ENCODE measurements at places on chromosomes 6 and 20.

- DNase-seq = no peak
Observed at GRCh38 chr20:59920944-59921343, 12.5 kb downstream of the SYCP2 start.

GRCh38 chr6:35181933-35182612 is 31.7 kb upstream of the SCUBE3 start:
- DNase-seq = no peak

DNA sequence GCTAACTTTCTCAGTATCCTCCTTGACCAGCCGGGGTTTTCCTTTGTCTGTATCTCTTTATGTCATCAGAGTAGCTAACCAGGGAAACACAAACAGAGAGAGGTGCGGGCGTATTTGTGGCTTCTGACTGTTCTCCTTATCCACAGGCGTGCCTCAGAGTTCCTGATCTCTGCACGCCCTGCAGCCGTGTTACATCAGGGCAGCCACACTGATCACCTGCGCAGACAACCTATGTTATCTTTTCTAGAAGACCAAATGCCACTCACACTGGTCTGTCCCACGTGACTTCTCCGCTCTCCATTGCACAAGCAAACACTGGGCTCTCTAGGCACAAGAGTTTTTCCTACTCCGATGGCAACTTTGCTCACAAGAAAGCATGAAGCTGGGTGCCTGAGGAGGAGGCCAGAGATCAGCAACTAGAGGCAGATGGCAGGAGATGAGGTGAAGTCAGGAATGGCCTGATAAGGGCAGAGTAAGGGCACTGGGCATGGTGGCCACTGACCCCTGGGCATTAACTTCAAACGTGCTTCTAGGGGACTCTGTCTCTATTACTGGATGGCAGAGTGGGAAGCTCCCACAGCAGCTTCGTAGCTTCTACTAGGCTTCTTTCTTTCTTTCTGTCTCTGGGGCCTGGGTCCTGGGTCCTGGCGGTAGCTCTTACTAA is 4.5 kb downstream of the PDE10A start:
- no peak for DNase-seq

DNA sequence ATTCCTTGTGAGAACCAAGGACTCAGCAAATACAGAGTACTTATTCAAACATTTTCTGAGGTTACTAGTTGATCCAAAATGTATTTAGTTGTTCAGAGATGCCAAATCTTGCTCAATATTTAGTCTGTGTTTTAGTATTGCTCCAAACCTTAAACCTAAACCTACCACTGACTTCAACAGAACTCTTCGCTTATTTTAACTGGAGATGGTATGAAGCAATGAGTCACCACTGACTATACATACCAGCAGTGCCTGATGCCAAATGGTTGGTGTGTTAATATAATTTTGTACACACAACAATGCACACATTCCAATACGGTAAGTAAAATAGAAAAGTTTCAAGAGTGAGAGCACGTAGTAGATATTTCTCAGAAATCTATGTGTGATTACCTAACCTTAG is 1.9 kb upstream of the SPTLC3 start:
- no peak for DNase-seq

DNA sequence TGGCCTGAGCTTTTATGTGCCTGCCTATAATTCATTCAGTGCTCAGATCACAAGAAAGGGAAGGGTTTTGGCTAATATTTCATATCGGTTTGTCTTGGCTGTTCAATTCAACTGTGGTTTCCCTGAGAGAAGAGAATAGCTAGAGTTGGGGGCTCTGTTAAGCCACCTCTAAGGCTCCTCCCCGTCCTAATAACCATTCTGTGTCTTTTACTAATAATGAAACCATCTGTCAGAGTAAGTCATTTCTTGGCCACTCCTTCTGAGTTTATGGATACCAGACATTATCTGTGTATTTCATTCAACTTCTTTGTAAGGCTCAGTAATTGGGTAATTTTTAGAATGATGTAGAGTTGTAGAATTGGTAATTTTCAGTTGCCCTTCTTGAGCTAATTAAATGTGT is 5.2 kb downstream of the STX11 start:
- DNase-seq = no peak

GRCh38 chr6:281469-282103 is 10.7 kb upstream of the DUSP22 start:
- no peak for DNase-seq

DNA sequence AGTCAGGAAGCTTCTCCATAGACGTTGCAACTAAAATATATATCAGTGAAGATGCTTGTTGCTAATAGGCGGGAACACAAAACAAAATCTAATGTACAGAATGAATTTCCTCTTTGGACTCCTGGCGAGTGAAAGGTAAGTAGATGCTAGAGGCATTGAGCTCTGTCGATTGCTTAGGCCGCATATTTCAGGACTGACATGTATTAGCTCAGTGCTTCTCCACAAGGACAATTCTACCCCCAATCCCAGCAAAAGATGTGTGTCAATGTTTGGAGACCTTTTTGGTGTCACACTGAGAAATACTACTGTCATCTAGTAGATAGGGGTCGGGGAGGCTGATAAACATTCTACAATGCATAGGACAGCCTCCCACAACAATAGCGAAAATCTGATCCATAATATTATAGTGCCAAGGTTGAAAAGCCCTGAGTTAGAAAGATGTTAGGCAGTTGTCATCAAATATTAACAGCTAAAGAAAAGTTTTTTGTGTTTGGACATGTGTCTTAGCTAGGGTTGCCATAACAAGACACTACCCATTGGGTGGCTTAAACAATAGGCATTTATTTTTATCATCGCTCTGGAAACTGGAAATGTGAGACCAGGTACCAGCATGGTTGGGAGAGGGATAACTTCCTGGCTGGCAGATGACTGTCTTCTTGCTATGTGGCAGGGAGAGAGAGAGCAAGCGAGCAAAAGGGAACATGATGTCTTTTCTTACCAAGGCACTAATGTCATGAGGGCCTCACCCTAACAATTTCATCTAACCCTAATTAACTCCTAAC is 48.0 kb upstream of the BCAS1 start:
- DNase-seq = no peak

DNA sequence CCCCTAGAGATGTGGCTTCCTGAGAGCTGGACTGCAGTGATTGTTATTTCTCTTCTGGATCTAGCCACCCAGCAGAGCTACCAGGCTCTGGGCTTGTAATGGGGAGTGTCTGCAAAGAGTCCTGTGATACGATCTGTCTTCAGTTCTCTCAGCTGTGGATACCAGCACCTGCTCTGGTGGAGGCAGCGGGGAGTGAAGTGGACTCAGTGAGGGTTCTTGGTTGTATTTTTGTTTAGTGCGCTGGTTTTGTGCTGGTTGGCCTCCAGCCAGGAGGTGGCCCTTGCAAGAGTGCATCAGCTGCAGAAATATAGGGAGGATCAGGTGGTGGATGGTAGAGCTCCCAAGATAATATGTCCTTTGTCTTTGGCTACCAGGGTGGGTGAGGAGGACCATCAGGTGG is 33.7 kb downstream of the PAX1 start:
- DNase-seq = no peak

- no peak for DNase-seq
Observed at GRCh38 chr6:7139835-7140470, 32.2 kb downstream of the RREB1 start.

- peak; percentile 12 for DNase-seq
Observed at GRCh38 chr20:34559311-34560140, 1.0 kb downstream of the MAP1LC3A start.

Data from T-helper 9 cell (primary cell).